ENCODE measurements at places on chromosomes 4 and X.

- H3K4me1 ChIP-seq, result no peaks in the 10 kb centered on the region
- H3K27ac ChIP-seq, result no peak overlapping the region
- H3K4me3 ChIP-seq, result no peak overlapping the region
- no peaks in the 10 kb centered on the region for H3K36me3 ChIP-seq
- H3K27me3 ChIP-seq, result no peaks in the 10 kb centered on the region
Measured at GRCh38 chr4:88533088-88533790, 9.7 kb upstream of the PYURF start.

- H3K4me1 ChIP-seq, result no peaks in the 10 kb centered on the region
- DNase-seq, result no peak
- no peaks in the 10 kb centered on the region for H3K27me3 ChIP-seq
- H3K36me3 ChIP-seq, result peaks cover 7% of the 10 kb centered on the region
- no peak overlapping the region for H3K4me3 ChIP-seq
- no peak overlapping the region for H3K27ac ChIP-seq
Measured at GRCh38 chr4:102693861-102694260, 66.9 kb downstream of the MANBA start.

GRCh38 chr4:10385994-10386394 is 71.2 kb downstream of the ZNF518B start:
- no peaks in the 10 kb centered on the region for H3K27me3 ChIP-seq
- no peak overlapping the region for H3K4me3 ChIP-seq
- no peaks in the 10 kb centered on the region for H3K4me1 ChIP-seq

DNA sequence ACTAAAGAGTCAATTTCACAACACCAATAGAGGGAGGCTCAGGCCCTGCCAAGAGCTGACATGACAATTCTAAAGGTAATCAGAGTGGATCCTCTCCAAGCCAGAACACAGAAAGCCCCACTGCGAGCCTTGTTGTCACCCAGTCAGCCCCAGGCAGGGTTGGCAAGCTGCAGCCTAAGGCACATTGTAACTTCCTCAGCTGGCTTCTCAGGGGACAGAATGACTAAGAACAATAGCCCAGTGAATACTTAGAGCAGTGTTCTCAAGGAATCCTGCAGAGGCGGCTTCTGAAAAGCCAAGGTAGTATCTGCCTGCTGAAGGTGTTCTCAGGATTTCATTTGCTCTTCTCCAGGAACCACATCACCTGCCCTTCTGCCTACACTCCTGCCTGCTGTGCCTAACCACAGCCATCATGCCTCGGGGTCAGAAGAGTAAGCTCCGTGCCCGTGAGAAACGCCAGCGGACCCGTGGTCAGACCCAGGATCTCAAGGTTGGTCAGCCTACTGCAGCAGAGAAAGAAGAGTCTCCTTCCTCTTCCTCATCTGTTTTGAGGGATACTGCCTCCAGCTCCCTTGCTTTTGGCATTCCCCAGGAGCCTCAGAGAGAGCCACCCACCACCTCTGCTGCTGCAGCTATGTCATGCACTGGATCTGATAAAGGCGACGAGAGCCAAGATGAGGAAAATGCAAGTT is at the start of gene MAGEB4:
TSS of gene MAGEB4 (plus strand) at position 277 of the 692 bp plus-strand sequence. CDS start at position 413, 136 bp downstream.
- DNase-seq, result no peak
- no peak within 1 kb of the TSS for H3K4me3 ChIP-seq
- no peaks in the 10 kb centered on the region for H3K27me3 ChIP-seq
- no peak within 1 kb of the TSS for H3K27ac ChIP-seq

- H3K36me3 ChIP-seq, result no peaks in the 10 kb centered on the region
- no peaks in the 10 kb centered on the region for H3K4me1 ChIP-seq
- H3K27me3 ChIP-seq, result no peaks in the 10 kb centered on the region
- H3K4me3 ChIP-seq, result no peak overlapping the region
- DNase-seq, result no peak
Measured at GRCh38 chr4:148893095-148893494, 450.9 kb upstream of the NR3C2 start.

GRCh38 chr4:105350859-105351490 is 122.9 kb downstream of the PPA2 start:
- H3K4me1 ChIP-seq, result no peaks in the 10 kb centered on the region
- H3K36me3 ChIP-seq, result no peaks in the 10 kb centered on the region
- H3K27me3 ChIP-seq, result no peaks in the 10 kb centered on the region

- H3K27ac ChIP-seq, result no peak overlapping the region
- DNase-seq, result no peak
- H3K36me3 ChIP-seq, result no peaks in the 10 kb centered on the region
- H3K4me3 ChIP-seq, result no peak overlapping the region
- H3K27me3 ChIP-seq, result peaks cover 9% of the 10 kb centered on the region
- no peaks in the 10 kb centered on the region for H3K4me1 ChIP-seq
Measured at GRCh38 chrX:13285229-13285628, 34.6 kb downstream of the ATXN3L start.

GRCh38 chr4:1809754-1810502 is 16.8 kb downstream of the FGFR3 start:
- H3K36me3 ChIP-seq, result peaks cover 5% of the 10 kb centered on the region
- H3K4me1 ChIP-seq, result no peaks in the 10 kb centered on the region
- no peak for DNase-seq

DNA sequence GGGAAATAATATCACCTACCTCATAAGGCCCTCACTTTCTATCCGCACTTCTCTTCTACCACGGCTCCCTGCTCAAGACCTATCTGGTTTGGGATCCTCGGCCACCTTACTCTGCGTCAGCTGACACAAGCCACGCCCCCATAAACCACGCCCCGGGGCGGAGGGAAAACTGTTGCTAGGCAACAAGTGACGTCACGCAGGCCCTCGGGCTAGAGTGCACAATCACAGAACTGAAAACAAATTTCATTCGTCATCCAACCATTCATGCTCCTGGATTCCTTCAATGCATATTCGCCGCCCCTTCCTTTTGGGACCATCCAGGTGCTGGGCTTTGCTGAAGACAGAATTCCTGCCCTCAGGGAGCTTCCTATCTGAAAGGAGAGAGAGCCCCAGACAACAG is 66.3 kb downstream of the SMC1A start:
- no peaks in the 10 kb centered on the region for H3K36me3 ChIP-seq
- H3K4me1 ChIP-seq, result no peaks in the 10 kb centered on the region
- H3K4me3 ChIP-seq, result no peak overlapping the region
- H3K27ac ChIP-seq, result no peak overlapping the region

DNA sequence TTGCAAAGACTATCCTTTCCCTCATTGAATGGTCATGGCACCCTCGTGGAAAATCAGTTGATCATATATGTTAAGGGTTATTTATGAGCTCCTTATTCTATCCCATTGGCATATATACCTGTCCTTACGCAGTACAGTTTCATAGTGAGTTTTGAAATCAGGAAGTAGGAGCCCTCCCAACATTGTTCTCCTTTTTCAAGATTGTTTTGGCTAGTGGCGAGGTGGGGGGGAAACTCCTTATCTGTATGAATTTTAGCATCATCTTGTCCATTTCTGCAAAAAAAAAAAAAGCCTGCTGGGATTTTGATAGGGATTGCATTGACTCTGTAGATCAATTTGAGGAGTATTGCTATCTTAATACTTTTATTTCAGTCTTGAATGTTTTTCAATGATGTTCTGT is 2.5 kb upstream of the USP9X start:
- no peak for DNase-seq
- H3K27ac ChIP-seq, result no peak overlapping the region
- no peaks in the 10 kb centered on the region for H3K36me3 ChIP-seq
- peaks cover 15% of the 10 kb centered on the region for H3K27me3 ChIP-seq
- no peak overlapping the region for H3K4me3 ChIP-seq

GRCh38 chrX:18956303-18957032 is 27.4 kb downstream of the PHKA2 start:
- no peaks in the 10 kb centered on the region for H3K36me3 ChIP-seq
- no peaks in the 10 kb centered on the region for H3K4me1 ChIP-seq
- H3K27ac ChIP-seq, result no peak overlapping the region
- H3K27me3 ChIP-seq, result no peaks in the 10 kb centered on the region

- no peak for DNase-seq
- H3K4me1 ChIP-seq, result no peaks in the 10 kb centered on the region
- H3K36me3 ChIP-seq, result no peaks in the 10 kb centered on the region
Measured at GRCh38 chr4:88503344-88503743, 20.2 kb downstream of the PYURF start.

DNA sequence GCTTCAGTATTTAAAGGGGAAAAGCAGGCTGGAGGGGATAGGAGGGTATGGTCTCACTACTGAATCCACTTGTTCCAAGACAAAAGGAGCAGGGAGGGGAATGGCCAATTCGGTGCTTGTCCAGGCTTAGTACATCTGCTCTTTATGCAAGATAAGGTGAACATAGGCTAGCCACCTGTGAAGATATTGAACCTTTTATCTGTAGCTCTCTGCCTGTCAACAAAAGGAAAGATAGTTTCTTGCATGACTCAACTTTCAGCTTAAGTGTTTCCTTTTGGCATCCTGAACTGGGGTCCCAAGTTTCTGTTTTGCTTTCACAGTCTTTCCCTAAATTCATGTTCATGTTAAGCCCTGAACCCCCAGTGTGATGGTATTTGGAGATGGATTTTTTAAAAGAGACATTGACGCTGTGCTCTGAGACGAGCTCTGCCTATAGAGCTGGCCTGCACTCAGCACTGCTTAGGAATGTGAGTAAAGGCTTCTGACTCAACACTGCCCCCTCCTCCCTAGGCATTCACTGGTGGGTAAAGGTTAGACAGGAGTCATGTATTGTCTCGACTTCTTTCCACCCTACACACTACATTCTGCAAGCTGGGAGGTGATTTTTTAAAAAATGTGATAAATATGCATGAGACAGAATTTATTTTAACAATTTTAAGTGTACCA is 28.2 kb downstream of the FAM149A start:
- H3K27ac ChIP-seq, result no peak overlapping the region
- no peak overlapping the region for H3K4me3 ChIP-seq
- H3K4me1 ChIP-seq, result no peaks in the 10 kb centered on the region
- no peaks in the 10 kb centered on the region for H3K36me3 ChIP-seq
- H3K27me3 ChIP-seq, result no peaks in the 10 kb centered on the region

GRCh38 chr4:187666034-187666433 is 329.5 kb upstream of the ZFP42 start:
- H3K27me3 ChIP-seq, result no peaks in the 10 kb centered on the region
- H3K36me3 ChIP-seq, result no peaks in the 10 kb centered on the region
- no peak overlapping the region for H3K4me3 ChIP-seq
- H3K4me1 ChIP-seq, result no peaks in the 10 kb centered on the region
- H3K27ac ChIP-seq, result no peak overlapping the region

- no peak overlapping the region for H3K4me3 ChIP-seq
- no peak for DNase-seq
- no peaks in the 10 kb centered on the region for H3K36me3 ChIP-seq
- no peaks in the 10 kb centered on the region for H3K27me3 ChIP-seq
- H3K27ac ChIP-seq, result no peak overlapping the region
Measured at GRCh38 chrX:9942086-9942485, 25.1 kb upstream of the CLDN34 start.

DNA sequence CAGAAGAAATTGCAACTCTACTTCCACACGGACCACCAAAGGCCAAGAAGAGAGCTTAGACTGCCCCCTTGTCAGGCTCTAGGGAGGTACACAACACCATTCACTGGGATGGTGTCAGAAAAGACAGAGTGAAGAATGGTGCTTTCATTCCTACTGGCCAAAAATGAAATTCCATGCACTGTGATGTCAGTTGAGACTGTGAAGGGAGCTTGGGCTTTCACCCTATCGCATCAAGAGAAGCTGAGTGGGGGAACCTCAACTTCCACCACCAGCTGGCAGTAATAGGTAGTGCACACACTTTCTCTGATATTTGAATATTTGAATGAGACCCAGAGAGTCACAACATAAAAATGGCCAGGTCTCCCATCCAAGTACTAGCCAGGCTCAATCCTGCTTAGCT is 65.9 kb downstream of the ZNF711 start:
- DNase-seq, result no peak
- H3K27me3 ChIP-seq, result peaks cover 7% of the 10 kb centered on the region
- H3K36me3 ChIP-seq, result no peaks in the 10 kb centered on the region

- no peak for DNase-seq
- H3K27me3 ChIP-seq, result peaks cover 4% of the 10 kb centered on the region
- H3K4me3 ChIP-seq, result no peak overlapping the region
- no peaks in the 10 kb centered on the region for H3K36me3 ChIP-seq
Measured at GRCh38 chrX:11395859-11396258, 102.6 kb downstream of the AMELX start.

- no peak overlapping the region for H3K27ac ChIP-seq
- H3K4me3 ChIP-seq, result no peak overlapping the region
- H3K36me3 ChIP-seq, result no peaks in the 10 kb centered on the region
- no peak for DNase-seq
Measured at GRCh38 chr4:164307262-164307661, 446.7 kb upstream of the SMIM31 start.

DNA sequence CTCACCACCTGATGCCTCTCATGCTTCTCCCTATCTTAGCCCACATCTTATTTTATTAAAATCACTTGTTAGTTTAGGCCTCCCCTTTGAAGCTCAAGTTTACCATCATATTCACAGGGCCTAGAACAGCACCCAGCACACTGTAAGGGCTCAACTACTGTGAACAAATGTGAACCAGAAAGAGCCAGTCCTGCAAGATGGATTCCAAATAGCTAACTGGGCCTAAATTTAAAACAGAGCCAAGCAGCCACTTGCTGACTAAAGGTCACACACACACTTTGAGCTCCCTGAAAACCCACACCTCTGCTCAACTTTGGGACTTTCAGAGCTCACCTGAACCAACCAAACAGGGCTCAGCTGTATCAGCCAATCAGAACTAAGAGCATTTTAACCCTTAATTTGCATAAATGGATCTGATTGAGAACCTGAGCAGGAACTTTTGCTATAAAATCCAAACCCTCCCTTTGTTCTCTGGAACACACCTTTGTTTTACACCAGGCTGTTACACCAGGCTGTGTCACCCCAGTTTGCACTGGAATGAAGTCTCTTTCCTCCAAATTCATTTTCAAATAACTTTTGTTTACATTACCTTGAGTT is 62.1 kb upstream of the EXOC1L start:
- H3K4me3 ChIP-seq, result no peak overlapping the region
- no peaks in the 10 kb centered on the region for H3K36me3 ChIP-seq
- H3K4me1 ChIP-seq, result no peaks in the 10 kb centered on the region
- no peak overlapping the region for H3K27ac ChIP-seq
- no peaks in the 10 kb centered on the region for H3K27me3 ChIP-seq

- DNase-seq, result no peak
- H3K27ac ChIP-seq, result no peak overlapping the region
- no peaks in the 10 kb centered on the region for H3K4me1 ChIP-seq
- H3K4me3 ChIP-seq, result peak overlapping the region; percentile 57
- H3K36me3 ChIP-seq, result no peaks in the 10 kb centered on the region
- peaks cover 26% of the 10 kb centered on the region for H3K27me3 ChIP-seq
Measured at GRCh38 chrX:21374994-21375707, 933 bp downstream of the CNKSR2 start.

GRCh38 chr4:48329193-48329592 is 12.1 kb upstream of the SLAIN2 start:
- H3K4me3 ChIP-seq, result no peak overlapping the region
- H3K27ac ChIP-seq, result no peak overlapping the region
- no peaks in the 10 kb centered on the region for H3K36me3 ChIP-seq
- DNase-seq, result no peak
- no peaks in the 10 kb centered on the region for H3K27me3 ChIP-seq
- H3K4me1 ChIP-seq, result no peaks in the 10 kb centered on the region

DNA sequence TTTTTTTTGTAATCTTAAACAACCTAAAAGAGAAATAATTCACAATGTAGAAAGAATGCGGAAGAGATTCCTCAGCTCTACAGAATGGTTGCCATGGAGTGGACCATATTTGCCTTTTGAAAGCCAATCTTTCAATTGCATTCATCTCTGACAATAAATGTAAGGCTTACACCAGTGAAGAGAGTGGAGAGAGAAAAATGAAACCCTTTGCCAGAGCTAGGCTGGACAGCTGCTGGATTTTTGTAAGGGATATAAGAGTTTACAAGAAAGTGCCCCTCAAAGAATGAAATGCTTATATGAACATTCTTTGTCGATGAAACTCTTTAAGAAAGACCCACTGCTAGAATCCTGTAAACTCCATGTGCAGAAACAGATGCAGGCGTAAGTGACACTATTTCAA is 66.0 kb upstream of the FAT1 start:
- no peak overlapping the region for H3K27ac ChIP-seq
- no peaks in the 10 kb centered on the region for H3K27me3 ChIP-seq
- no peaks in the 10 kb centered on the region for H3K4me1 ChIP-seq
- no peak for DNase-seq
- H3K36me3 ChIP-seq, result no peaks in the 10 kb centered on the region
